Left renal pelvis (tissue), 4 donors: ENCODE measurements at places on chromosomes 1 and 21.

DNA sequence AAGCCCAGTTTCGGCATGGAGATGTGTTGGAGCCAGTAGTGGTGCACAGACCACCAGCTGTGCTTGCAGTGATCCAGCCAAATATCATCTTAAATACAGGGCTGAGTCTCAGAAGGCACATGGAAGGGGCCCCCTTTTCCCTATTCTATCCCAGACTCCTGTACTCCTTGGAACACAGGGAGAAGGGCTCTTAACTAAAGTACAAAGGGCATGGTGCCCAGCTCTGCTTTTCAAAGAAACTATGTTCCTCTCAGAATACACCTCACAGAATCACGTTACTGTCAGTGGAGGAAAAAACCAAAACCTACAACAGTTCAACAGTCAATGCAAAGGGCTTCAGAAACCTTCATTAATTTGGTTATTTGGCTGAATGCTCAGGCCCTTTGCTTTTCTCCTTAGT is 180.6 kb upstream of the C1orf105 start:
- DNase-seq = no peak

GRCh38 chr21:42931560-42932235 is 6.3 kb upstream of the ERVH48-1 start:
- DNase-seq = no peak

DNA sequence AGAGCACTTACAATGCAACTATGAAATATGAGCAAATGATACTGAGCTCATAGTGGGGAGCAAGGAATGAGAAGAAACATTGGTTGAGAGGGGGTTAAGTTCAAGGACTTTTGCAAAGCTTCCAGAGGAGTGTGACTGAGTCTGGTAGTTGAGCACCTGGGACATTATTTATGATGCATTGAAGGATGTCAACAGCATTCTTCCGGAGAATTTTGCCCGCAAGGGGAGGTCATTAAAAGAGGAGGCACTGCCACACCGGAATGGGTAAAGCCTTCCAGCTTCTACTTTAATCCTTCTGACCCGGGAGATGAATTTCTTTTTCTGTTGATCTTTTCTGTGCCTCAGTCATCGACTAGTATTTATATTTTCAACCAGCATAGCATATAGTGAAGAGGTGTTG is 208.4 kb upstream of the CAMK1G start:
- no peak for DNase-seq

DNA sequence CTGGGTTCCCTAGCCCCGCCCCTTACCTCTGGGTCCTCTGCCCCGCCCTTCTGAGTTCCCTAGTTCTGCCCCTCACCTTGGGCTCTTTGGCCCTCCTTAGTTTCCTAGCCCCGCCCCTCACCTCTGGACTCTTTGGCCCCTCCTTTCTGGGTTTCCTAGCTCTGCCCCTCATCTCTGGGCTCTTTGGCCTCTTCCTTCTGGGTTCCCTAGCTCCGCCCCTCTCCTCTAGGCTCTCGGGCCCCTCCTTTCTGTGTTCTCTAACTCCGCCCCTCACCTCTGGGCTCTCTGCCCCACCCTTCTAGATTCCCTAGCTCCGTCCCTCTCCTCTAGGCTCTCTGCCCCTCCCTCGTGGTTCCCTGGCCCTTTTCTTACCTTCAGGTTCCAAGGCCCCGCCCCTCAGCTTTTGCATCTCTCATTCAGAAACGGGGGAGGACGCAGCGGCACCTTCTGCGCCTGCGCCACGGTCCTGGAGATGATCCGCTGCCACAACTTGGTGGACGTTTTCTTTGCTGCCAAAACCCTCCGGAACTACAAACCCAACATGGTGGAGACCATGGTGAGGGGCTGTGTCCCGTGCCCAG is 88.5 kb downstream of the PTPRU start:
- DNase-seq = peak; percentile 32

- no peak for DNase-seq
These were observed 54.6 kb upstream of the SYT14 start for GRCh38 chr1:209883341-209883971.

DNA sequence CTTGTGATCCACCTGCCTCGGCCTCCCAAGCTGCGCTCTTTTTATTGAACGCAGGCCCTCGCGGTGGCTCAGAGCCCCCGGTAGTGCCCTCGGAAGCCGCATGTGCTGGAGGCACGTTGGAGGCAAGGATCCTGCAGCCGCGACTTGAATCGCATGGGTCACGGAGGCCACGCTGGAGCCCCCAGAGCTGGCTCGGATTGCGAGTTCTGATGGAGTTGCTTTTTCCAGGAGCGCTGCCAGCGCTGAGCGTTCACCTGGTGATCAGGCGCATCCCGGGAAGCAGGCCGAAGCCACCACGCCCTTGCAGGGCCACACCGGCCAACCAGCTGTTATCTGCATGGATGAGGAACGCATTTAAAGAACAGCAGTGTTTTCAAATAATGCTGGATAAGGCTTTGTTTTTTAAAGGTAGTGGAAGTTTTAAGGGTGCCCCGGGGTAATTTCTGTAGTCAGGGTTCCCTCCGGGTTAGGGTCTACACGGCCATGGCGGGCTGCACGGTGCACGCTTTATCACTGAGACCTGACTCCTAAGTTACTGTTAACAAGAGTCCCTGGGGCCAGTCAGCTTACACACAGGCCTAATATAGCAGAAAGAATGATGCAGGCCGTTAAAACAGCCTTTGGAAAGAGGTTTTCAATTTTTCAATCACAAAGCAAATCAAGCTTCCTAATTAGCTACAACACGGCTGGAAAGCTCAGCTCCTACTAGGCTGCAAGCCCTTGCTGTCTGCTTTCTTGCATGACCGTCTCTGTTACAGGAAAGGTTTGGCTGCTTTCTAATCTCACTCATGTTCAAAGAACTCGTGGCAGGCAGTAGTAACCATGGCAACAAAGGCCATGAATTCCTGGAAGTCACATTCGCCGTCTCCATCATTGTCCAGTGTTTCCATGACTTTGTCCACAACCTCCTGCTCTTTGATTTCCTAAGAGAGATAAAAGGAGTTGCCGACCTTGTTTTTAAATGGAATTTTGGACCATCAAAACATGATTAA is 6.0 kb downstream of the S100B start:
- DNase-seq = peak; percentile 58

GRCh38 chr1:167476061-167476460 is 42.3 kb downstream of the CD247 start:
- no peak for DNase-seq

GRCh38 chr1:247829656-247830055 is 5.7 kb upstream of the OR14A16 start:
- no peak for DNase-seq

DNA sequence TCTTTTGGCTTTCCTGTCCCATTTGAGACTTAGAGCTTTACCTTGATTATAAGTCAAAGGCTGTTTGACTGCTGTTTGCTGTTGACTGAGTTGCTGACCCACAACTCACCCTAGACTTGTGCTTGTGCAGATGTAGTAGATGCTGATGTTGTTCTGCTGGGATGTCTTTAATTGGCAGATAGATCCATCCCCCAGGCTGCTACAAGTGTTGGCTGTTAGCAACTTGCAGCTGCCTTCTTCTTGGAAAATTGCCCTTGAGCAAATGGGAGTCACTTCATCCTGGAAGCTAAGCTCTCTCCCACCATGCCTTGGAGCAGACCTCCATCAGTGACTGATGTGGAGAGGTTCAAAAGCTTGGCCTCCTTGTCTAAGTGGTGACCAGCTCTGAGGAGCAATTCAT is 139.3 kb upstream of the KIAA0040 start:
- DNase-seq = no peak

DNA sequence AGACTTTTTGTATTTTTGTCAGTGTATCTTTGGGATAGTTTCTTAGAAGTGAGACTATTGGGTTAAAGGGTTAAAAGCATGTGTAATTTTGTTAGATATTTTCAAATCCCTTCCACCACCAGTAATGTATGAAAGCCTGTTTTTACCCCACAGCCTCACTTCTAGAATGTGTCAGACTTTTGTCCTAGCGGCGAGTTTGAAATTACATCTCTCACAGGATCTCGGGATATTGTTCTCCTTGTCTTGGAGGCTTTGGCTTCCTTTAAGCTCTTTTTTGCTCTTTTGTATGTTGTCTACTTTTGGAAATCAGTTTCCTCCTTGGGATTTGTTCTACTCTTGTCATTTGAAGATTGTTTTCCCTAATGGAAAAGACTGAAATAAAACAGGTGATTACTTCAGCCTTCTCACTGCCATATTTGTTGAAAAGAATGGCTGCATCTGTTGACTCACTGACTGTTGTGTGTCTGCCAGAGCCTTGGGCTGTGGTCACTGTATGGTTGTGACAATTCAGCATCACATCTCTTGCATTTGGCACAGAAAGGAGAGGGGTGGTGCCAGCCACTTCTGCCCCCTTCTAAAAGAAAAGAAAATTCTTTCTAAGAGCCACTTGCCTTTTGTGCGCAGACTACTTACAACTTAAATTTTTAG is 22.6 kb downstream of the ST3GAL3 start:
- DNase-seq = no peak

DNA sequence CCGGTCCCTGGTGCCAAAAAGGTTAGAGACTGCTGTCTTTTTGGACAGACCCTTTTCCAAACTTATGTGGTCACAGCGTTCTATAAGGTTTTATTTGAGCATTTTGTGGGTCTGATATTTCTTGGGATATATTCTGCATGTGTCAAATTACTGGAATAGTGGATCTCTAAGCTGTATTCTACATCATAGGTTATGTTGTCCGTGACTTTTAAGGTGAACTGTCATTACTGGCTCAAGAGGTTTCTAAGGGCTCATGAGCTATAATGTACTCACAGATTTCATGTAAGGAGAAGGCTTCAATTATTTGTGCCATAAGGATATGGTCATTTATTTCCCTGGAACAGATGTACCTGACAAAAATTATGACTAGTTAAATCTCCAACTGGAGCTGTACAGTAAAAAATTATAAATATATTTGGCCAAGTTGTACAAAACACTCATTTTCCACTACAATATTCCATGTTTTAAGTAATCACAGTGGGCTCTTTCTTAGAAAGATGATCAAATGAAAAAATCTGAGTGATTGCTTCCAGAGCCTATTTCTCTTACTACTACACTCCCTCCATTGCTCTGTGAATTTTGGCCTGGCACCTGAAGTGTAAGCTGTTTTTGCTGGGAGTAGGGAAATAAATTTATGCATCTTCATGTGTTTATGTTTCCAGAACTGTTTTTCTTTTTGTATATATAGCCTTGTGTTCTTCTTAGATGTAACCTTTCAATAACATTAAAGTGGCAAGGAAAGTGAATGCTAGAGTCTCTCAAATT is 538.1 kb upstream of the ZRANB2 start:
- no peak for DNase-seq

GRCh38 chr1:178704833-178705232 is 20.2 kb upstream of the RALGPS2 start:
- no peak for DNase-seq

GRCh38 chr1:190046231-190046630 is 431.4 kb downstream of the BRINP3 start:
- no peak for DNase-seq

GRCh38 chr1:52706941-52707926 is 9.1 kb upstream of the COA7 start:
- no peak for DNase-seq

GRCh38 chr1:230050973-230051735 is 15.9 kb upstream of the GALNT2 start:
- no peak for DNase-seq

DNA sequence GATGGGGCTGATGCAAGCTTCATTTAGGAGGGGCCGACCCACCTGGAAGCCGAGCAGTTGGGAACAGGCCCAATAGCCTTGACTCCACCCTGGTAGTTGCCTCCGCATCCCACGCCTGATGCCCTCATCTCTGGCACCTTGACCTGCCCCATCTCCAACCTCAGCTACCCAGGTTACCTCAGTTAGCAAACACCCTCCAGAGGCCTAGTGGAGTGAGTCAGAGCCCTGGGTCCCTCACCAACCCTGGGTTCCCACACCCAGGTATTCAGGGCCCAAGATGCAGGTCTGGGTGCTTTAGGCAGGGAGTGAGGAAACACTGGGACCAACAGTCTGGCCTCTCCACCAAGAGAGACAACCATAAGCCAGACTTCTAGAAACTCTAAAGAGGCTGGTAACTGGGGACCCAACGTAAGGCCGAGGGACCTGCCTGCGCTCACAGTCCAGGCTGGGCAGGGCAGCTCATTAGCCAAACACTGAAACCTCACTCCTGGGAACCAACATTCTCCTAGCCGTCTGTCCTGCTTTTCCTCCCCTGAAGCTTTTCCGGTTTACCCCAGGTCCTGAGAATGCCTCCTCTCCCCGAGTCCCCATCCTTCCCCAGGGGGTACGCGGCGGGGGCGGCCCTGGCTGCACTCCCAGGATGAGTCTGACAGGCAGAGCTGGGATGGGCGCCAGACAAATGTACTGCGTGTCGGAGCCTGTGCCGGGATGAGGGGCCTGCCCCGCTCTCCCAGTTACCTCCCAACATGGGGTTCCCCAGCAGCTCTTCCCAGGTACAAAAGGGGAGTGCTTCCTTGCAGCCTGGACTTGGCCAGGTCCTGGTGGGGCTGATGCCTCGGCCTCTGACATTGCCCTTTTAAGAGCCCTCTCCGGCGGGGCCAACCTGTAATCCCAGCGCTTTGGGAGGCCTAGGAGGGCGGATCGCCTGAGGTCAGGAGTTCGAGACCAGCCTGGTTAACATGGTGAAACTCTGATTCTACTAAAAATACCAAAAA is 8.9 kb upstream of the CELSR2 start:
- DNase-seq = no peak

DNA sequence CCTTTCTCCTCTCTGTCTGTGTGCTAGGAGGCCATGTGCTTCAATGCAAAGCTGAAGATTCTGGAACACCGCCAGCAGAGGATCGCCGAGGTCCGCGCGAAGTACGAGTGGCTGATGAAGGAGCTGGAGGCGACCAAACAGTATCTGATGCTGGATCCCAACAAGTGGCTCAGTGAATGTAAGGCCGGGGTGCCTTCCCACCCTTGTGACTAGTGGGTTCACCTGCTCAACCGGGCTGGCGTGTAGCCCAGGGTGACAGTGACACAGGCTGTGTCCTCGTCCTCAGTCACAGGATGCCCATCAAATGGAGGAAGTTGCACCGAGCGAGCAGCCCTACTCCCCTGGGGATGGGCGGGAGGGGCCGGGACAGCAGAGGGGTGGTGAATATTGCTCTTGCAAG is 544.1 kb downstream of the KIF26B start:
- DNase-seq = no peak

GRCh38 chr1:231584117-231584516 is 42.5 kb upstream of the DISC1 start:
- no peak for DNase-seq

DNA sequence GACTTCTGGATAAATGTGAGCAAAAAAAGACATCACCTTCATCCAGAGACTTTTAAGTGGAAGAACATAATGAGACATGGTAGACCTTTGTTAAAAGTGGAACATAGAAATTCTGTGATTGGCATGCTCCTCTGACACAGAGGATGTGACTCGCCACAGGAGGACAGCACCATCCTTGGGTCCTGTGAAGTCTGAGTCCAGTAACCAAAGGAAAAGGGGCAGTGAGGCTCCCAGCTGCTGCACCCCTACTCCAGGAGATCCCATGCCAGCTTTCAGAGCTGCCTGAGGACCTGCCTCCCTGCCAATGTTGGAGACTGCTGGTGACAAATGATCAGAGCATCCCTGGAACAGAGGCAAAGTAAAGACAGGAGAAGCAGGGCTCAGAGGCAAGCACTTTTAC is 136.2 kb downstream of the BRINP2 start:
- no peak for DNase-seq

- DNase-seq = no peak
These were observed 102.3 kb upstream of the CD34 start for GRCh38 chr1:208013210-208013609.

GRCh38 chr1:2179283-2180013 is 15.1 kb downstream of the FAAP20 start:
- no peak for DNase-seq
